ENCODE measurements at places on chromosomes 5 and 9.

- DNase-seq: no peak
Observed at GRCh38 chr9:111661802-111662521, 557 bp downstream of the GNG10 start.

GRCh38 chr5:116522356-116523136 is 52.1 kb downstream of the SEMA6A start:
- DNase-seq: no peak

- DNase-seq: no peak
Observed at GRCh38 chr9:117021906-117022305, 334.8 kb downstream of the TRIM32 start.

DNA sequence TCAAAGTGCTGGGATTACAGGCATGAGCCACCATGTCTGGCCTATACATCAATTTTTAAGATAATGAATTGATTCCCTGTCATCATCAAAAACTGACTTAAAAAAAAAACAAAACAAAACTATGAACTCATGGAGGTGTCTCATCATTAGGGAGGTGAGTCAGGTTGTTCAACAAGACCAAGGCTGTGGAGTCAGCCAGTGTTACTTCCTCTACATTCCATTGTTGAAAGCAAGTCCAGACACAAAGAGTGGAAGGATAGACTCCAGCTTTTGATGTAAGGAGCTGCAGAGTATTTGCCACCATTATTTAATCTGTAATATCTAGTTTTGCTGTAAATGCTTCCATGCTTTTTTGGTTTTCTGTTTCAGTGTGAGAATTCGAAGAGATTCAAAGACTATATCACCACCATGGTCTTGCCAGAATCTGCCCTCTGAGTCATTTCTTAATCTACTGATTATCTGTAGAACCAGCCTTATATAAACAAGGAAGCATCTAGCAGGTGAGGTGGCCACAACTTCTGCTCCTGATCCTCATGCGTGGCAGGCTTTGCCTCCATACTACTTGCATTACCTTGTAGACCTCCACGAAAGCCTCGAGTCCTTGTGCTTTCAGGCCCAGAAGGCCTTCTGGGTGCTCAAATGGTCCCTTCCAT is 156.1 kb downstream of the FGF1 start:
- DNase-seq: no peak

GRCh38 chr5:170560938-170561337 is 57.1 kb downstream of the KCNIP1 start:
- no peak for DNase-seq

DNA sequence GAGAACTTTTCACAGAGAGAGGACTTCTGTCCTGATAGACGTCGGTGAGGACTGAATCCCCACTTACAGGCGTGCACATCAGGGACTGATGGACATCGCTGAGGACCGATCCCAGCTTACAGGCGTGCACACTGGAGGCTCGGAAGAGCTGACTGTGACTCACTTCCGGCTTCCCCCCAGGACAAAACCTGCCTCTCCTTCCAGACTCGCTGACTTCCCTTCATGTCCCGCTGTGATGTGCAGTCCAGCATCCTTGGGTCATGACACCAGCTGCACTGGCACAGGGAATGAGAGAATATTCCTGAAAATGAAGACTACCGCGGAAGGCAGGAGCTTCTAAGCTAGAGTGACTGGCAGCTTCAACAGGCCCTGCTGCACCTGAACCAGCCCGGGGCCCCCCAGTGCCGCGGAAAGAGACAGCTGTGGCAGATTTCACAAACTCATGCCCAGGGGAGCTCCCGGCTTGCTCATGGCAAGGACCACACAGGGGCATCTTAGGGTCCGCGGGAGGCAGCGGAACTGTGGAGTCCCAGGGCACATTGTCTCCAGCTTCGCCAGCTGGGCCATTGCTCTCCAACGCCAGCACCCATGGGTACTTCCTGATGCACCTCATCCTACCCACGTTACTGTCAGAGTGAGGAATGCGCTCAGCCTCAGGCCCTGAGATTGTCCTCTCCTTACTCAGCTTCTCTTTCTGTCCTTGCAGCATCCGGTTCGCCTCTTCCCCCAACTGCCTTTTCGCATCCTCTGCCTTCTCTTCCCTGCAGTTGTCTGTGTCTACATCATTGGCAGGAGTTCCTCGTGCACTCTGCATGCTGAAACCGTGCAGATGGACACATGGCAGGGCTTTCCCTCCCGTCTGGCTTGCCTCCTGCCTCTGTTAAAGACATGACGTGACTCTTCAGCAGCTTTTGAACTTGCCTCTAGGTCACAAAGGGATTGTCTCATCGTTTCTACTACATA is 29.5 kb downstream of the SURF6 start:
- peak; percentile 46 for DNase-seq

DNA sequence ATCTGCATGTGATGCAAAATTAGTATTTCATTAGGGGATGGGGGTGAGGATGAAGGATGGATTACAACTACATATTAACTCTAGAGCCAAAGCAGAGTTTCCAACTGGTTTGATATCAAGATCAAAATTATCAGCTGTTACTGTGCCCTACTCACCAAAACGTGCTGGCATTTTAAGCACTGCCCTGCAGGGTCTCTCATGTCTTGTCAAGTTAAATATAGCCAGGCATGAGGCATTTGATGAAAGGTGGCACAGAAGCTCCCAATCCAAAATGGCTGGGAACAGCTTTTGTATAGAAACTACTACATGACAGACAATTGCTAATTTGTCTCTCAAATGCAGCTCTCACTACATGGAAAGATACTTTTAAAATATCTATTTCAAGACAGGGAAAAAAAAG is 27.1 kb upstream of the CAAP1 start:
- DNase-seq: no peak

- no peak for DNase-seq
Observed at GRCh38 chr5:58002323-58002722, 457.6 kb downstream of the PLK2 start.

- DNase-seq: no peak
Observed at GRCh38 chr5:10709933-10710332, 51.1 kb downstream of the DAP start.

- DNase-seq: no peak
Observed at GRCh38 chr5:129438322-129438721, 21.8 kb upstream of the ADAMTS19 start.

DNA sequence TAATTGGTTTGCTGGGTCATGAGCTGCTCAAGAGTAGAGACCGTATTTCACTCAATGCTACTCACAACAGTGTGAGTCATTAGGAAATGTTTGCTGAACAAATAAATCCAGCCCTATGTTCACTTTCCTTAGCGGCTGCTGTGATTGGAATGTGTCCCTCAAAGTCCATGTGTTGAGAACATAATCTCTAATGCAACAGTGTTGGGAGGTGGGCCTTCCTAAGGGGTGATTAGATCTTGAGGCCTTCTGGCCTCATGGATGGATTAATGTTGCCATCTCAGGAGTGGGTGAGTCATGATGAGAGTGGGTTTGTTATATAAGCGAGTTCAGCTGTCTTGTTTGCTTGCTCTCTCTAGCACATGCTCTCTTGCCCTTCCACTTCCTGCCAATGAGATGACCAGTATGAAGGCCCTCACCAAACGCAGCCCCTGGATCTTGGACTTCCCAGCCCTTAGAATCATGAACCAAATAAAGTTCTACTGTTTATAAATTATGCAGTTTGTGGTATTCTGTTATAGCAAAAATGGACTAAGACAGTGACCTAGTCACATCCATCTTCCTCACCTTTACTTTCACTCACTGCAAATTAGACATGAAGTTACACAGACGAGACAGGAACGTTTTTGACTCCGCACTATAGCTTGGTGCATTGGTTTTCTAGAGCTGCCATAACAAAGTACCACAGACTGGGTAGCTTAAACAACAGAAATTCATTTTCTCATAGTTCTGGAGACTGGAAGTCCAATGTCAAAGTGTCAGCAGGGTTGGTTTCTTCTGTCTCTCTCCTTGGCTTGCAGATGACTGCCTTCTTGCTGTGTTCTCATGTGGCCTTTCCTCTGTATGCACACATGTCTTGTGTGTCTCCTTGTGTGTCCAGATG is 50.9 kb upstream of the FAM169A start:
- no peak for DNase-seq

DNA sequence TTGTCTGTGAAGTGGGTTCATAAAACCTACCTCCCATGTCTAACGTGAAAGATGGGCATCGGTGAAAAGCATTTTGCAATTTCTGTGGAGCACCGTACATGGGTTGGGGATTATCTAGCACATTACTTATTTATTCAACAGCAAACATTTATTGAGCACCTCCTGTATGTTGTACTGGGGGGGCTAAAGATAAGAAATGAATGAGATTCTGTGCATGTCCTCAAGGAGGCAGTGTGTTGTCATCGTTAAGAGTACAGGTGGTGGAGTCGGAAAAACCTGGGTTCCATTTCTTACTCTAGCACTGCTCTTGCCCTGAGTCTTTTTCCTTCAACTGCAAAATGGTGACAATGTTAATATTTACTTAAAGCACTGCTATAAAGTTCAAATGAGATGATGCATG is 30.4 kb upstream of the DENND1A start:
- DNase-seq: no peak

DNA sequence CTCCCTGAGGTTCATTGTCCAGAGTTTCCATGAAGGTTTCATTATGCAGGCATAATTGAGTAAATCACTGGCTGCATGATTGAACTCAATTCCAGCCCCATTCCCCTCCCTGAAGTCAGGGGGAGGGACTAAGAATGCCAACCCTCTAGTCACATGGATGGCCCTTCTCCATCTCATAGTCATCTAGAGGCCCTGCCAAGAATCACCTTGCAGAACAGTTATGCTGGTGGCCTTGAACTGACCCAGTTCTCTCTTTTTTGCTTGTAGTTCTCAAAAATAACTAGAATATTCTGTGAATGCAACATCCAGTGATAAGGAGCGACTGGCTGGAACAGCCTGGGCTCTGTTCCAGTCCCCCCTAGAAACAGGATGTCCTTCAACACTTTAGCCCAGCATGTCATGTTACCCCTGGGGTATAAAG is 31.7 kb downstream of the SLC35A4 start:
- DNase-seq: no peak

DNA sequence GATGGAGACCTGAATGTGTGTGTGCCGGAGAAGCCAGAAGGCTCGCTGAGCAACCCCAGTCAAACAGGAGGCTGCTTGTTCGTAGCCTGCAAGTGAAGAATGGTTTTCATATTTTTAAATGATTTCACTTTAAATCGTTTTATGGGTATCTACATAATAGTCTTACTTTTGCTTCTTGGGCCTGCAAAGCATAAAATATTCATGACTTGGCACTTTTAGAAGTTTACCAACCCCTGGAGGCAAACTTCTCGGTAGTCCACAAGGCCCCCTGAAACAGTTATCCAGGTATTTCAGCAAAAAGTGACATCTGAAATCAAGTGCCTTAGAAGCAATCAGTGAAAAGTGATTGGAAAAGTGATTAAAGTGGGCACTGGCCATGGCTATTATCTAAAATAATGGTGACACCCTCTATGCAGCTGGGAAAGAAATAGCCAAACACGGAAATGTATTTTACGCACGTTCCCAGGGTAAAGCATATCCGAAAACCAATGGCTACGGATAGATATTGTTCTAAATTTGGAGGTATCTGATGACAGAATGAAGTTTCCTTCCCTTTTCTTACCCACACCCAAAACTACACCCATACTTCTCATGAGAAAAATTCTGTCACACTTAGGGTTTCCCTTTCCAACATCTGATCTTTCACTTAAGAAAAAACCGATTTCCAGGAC is 39.0 kb downstream of the RAPGEF1 start:
- DNase-seq: no peak

GRCh38 chr5:66246608-66247007 is 102.5 kb downstream of the SREK1 start:
- DNase-seq: no peak

DNA sequence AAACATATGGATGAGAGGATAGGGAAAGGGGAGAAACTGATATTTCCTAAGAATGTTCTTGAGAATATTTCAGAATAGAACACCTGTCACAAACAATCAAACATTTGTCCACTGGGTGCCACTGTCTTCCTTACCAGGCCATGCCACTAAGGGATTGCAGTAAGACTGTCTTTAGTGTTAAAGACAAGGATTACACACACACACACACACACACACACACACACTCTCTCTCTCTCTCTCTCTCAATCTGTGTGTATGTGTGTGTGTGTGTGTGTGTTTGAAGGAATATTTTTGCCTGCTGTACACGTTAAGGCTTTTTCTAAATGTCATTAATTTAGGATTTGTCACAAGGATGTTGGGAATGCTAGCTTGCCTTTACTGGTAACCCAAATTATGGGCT is 54.4 kb downstream of the CCDC192 start:
- DNase-seq: peak; percentile 29

DNA sequence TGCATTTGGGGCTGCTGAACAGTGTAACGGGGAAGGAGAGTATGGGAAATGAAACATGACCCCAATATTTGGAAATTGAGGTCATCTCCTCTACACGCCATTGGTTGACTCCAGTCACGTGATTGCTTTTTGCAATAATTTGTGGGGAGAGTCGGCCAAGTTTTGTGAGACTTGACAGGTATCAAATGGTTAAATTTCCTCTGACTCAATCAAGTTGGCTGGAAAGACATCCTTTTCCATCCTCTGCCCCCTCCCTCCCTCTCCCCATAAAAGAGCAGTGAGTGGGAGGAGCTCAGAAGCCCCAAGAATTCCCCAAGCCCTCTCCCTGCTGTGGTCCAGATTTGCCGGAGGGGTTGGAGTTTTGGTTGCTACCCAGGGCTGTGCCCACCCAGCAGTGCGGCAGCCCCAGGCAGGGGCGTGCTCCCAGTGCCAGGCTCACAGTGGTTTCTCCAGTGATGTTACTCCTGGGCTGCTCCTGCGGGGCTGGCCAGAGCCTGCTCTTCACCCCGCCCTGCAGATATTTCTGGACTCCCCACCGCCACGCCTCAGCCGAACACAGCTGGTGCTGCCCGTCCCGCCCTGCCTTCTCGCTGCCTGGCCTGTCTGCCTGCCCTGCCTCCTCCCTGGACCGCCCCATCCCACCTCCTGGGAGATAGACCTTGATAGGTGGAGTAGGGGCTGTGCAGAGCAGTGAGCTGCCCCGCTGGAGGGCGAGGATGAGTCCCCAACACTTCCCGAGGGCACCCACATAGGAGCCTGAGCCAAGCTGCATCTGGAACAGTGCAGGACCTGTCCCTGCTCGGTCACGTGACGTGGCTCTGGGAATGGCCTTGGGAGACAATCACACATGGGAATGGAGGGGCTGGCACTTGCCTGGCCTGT is 3.4 kb downstream of the COL5A1 start:
- DNase-seq: no peak

- no peak for DNase-seq
Observed at GRCh38 chr9:28762167-28762566, 1188.9 kb upstream of the C9orf72 start.

GRCh38 chr5:138065102-138065501 is 18.7 kb upstream of the WNT8A start:
- no peak for DNase-seq

All from NCI-H1694 treated with DMSO at 0.1 percent for 48 hours (cell line).